CD4-positive, alpha-beta T cell treated with Interleukin-6 for 4 hours (primary cell): ENCODE measurements at places on chromosomes 16 and 17.

GRCh38 chr17:61457226-61457983 is 5.2 kb downstream of the TBX4 start:
- DNase-seq, result no peak

DNA sequence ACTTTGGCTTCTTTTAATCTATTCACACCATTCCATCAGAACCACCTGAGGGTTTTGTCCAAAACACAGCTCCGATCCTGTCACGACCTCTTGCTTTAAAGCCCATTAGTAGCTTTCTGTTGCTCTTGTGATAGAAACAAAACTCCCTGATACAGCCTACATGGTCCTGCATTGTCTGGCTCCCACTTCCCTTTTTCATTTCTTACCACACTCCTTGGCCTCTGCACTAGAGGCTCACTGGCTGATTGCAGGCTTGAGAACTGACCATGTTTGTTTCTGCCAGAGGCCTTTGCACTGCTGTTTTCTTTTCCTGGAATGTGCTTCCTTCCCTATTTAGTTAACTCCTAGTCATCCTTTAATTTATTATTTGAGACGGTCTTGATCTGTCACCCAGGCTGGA is 23.7 kb downstream of the IST1 start:
- DNase-seq, result no peak

DNA sequence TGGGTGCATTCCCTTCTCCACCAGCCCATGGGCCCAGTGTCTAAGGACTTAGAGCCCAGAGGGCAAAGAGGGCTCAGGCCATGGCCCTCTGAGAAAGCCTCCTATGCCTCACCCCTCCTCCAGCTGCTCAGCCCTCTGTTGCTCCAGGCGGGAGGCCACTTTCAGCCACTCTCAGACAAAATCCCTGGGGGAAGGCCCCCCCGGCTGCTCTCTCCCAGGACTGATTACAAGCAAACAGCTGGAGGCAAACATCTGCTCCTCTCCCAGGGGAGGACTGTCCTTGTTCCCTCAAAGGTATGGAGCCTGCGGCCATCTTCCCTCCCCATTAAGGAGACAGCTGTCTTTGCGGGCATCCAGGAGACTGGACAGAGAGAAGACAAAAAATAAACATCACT is 54.9 kb upstream of the DLX4 start:
- DNase-seq, result no peak

DNA sequence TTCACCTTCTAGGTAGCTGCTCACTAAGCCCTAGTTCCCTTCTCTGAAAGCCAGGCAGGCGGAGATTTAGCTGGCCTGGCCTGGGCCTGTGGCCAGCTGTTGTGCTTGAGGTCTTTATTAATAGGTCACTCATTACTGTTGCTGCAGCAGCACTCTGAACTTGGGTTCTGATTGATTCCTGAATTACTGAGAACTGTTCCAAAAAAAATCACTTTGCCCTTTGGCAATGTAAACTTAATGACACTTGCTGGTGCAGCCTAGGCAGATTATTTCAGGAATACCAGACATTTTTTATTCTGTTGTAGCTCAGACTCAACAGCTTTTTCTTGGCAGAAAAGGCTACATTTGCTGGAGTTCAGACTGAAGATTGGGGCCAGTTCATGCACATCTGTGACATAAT is 2.7 kb downstream of the TOM1L1 start:
- no peak for DNase-seq

GRCh38 chr17:82463391-82463790 is 4.8 kb downstream of the NARF start:
- no peak for DNase-seq
